ENCODE measurements at places on chromosomes 5 and 9.

DNA sequence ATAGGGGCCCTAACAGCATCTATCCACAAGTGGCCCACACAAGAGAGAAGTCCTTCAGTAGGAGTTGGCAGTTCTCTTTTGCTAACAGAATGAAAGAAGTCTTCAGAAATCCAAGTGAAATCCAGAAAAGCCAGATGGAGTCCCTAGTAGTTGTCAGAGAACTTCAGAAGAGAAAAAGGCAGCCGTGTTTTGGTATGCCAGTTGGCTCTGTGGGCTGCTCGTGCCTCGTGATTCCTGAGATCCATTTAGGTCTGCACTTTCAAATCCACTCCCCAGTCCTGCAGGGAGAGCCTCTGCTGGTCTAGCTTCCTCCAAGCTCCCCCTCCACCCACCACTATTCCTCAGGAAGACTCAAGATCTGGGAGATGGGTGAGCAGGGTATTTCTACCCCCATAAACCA, 69.0 kb downstream of the CFAP90 start:
- DNase-seq, result no peak

GRCh38 chr5:172274951-172275753, 8.4 kb downstream of the UBTD2 start:
- DNase-seq, result no peak

- no peak for DNase-seq
Measured at GRCh38 chr5:158236511-158237335, 377.8 kb upstream of the CLINT1 start.

- no peak for DNase-seq
Measured at GRCh38 chr5:134436523-134437339, 25.1 kb upstream of the CDKN2AIPNL start.

DNA sequence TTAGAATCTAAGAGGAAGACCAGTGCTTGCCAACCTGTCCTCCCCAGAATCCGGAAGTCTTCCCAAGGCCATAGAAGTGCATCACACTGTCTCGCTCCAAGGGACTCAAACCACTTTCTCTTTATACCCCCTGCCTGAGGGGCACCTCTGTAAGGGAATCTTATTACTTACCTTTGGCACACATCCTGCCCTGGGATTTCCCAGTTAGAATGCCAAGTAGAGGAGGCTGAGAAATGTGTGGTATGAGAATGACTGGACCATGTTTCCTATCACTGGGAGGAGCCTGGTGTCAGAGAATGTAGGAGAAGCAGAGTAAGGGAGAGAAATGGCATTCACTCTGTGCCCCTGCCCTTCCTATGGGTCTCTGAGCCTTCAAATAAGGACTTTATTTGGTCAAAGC, 85.8 kb downstream of the AOPEP start:
- DNase-seq, result no peak

DNA sequence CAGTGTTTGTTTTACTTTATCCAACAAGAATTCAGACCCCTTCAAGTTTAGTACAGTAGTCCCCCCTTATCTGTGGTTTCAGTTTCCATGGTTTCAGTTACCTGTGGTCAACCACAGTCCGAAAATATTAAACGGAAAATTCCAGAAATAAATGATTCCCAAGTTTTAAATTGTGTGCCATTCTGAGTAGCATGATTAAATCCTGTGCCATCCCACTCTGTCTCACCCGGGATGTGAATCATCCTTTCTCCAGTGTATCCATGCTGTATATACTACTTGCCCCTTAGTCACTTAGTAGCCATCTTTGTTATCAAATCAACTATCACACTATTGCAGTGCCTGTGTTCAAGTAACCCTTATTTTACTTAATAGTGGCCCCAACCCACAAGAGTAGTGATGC, 153.8 kb upstream of the RASA1 start:
- DNase-seq, result no peak

GRCh38 chr9:115694991-115695390, 458.6 kb upstream of the PAPPA start:
- no peak for DNase-seq

- no peak for DNase-seq
Measured at GRCh38 chr9:74463825-74464224, 33.3 kb upstream of the RORB start.

DNA sequence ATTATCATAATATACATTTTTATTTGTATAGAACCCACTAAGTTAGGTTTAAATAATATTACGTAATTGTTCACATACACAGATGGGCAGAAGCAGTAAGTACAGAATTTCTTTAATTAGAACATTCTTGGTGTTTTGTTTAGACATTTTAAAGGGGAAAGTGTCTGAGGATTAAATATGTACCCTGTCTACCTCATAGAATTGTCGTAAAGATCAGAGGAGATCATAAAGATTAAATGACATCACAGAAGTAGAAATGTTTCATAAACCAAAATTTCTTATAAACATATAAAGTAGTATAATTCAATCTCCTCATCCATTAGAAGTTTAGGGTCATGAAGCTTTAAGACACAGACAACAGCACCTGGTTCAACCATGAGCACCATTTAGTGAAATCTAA, 20.1 kb downstream of the DEPDC1B start:
- no peak for DNase-seq

GRCh38 chr5:137975208-137975607, 57.7 kb downstream of the FAM13B start:
- DNase-seq, result no peak

DNA sequence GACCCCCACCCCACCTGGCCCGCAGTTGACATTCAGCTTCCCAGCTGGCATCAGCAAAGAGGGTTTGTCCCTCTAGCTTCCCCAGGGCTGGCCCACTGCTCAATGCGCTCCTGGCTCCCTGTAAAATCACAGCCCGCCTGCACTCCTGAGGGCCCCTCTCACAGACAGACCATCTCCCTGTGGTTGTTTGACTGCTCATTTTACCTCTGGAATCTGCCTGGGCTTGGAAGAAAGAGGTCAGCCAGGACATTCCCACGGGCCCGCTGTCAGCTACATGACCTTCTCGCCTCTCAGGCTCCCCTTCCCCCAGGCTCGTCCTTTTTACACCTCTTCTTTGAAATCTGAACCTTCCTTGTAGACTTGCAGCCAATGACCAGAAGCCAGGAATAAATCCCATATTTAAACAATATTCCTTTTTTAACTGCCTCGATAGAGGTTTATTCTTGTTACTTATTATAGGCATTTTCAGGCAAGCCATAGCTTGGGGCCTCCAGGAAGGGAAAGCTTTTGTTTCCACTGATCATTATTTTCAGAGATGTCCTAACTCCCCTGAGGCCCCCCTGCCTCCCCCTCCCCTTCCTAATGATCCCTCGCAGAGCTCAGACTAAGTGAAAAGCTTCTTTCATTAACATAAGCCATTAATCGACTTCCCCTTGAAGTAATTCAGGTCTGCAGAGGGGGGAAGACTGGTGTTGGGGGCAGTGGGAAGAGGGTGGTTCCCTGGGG, 76.3 kb upstream of the IQGAP2 start:
- DNase-seq, result no peak

DNA sequence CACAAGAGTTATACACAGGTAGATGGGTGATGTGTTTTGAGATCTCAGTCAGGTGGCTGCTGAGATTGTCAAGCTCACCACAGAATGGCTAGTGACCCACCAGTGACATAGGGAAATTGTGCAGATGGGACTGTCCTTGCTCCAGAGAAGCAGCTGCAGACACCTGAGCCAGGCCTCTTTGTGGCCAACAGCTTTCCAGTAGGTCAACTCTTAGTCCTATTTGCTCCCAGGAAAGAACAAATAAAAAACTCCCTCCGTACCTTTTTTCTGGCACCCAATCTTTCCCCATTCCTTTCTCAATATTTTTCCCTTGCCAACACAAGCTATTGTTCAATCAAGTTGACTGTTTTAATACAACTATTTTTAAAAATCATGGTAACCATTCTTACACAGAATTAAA, 14.2 kb downstream of the IARS1 start:
- DNase-seq, result no peak
